ENCODE measurements at places on chromosomes 3 and 15.

DNA sequence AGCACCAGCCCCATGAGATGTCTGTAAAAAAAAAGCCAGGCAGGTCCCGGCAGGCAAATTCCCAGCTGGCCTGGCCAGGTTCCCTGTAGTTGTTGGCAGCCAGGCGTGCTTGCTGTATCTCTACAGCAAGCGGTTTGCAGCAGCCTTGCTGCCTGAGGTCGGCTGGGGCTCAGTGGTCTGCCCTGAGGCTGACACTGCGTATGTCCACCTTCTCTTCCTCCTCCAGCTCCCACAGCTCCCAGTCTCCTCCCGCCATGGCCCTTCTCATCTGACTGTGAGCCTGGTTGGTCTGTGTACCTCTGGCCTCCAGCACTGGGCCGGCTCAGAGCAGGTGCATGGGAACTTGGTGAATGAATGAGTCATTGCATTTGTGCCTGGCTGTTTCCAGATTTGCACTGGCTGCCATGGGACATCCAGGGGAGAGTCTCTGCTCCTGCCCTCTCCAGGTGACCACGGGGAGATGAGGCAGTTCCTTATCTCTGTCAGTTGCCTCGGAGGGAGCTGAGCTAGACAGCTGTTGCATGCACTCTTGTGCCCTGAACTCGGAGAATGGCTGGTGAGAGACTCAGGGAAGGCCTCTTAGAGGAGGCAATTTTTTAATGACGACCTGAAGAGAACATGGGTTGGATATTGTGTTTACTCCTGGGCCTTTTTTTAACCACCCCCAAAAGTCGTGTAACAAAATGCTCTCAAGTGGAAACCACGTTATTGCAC is 43.0 kb downstream of the SPSB4 start:
- DNase-seq, result no peak

DNA sequence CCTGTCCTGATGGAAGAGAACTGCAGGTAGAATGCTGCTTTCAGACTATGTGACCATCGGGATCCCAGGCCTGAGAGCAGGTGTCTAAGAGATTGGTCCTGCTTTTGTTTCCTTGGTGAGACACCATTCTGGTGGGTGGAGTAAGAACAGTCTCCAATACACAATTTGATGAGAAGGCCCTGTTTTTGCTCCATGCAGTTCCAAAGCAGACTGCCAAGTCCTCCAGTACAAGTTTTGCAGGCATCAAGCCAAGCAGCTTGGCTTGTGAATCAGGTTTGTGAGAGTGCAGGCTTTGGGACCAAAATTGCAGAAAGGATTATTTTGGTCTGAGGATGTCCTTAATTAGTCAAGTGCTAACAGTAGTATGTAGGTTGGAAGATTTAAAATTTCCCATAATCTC is 381.6 kb downstream of the FOXP1 start:
- no peak for DNase-seq

GRCh38 chr3:134620476-134621115 is 30.2 kb downstream of the KY start:
- DNase-seq, result no peak

- no peak for DNase-seq
These were observed 8.8 kb upstream of the TTBK2 start for GRCh38 chr15:42929306-42929848.

DNA sequence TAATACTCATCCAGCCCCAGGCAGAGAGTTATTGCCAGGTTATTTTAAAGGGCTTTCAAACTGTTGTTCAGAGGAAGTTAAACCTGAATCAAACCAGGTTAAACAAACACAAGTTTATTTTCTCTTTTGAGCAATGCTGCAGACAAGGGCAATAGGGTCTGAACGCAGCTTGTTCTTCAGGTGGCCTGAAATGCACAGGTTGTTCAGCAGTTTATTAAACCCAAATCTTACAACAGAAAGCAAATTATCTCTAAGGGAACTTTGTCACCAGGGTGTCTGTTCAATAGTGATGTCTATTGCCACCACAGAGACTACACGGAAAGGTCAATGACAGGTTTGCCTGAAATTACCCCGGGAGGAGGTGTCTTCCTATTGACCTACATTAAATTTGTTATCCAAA is 134.0 kb downstream of the IL5RA start:
- DNase-seq, result no peak

- no peak for DNase-seq
These were observed 24.7 kb upstream of the KLHL6 start for GRCh38 chr3:183579967-183580900.

DNA sequence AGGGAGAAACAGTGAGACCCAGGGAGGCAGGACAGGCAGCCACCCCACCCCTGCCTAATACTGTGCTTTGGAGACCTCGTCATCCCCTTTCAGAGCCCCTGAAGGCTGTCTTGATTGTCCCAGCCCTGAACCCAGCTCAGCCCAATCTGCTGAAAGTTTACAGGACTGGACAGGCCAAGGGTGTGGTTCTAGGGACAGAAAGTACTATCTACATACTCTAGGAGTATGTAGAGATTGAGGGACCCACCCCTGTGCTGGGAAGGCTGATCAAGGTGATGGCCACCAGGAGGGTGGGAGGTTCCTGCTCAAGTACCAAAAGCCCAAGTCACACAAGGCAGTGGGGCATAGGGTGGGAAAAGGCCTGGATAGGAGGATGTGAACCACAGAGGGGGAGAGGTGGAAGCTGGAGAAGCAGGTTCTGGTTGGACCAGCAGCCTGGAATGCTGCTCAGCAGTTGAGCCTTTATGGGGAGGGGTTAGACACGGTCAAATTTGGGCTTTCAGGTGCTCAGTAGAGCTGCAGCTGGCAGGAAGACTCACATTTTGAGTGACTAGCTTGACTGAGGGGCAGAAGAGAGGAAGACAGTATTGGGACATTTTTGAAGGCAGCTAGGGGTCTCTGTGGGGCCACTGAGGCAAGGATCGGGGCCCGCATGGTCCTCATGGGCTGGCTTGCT is 6.7 kb downstream of the NBEAL2 start:
- DNase-seq, result no peak

- DNase-seq, result no peak
These were observed 258.3 kb upstream of the ICE2 start for GRCh38 chr15:60737217-60737616.

Data from NCI-H526 treated with DMSO at 0.1 percent for 48 hours (cell line).